IMR-90 (cell line): ENCODE measurements at places on chromosomes 3 and 15. TPM values are rescaled to one million over a fixed set of nuclear protein-coding genes. Genes with fewer than 3 reads are reported as not detected.
A peak's percentile ranks its signal among the peaks of the same experiment; 100 is the strongest.

CSTA gene
- total RNA-seq: not detected in 2 replicates

TIMMDC1 gene
- 44.2 and 52.5 TPM in 2 replicates for total RNA-seq

FETUB gene
- not detected in 2 replicates for total RNA-seq

GOLGA6L25 gene
- total RNA-seq: not detected in 2 replicates

BLM gene
- 6.5 and 7.2 TPM in 2 replicates for total RNA-seq

PPP2R3A gene
- 37.3 and 46.7 TPM in 2 replicates for total RNA-seq

ITGA11 gene
- total RNA-seq: 2.5 and 4.1 TPM in 2 replicates

FES gene
- total RNA-seq: 9.7 and 11.7 TPM in 2 replicates

NOX5 gene
- under 0.01 TPM in 1 of 2 replicates, not detected in the other for total RNA-seq

CACNA2D2 gene
- total RNA-seq: not detected in 2 replicates

ARPP21 gene
- not detected in 2 replicates for total RNA-seq

BSN gene
- total RNA-seq: under 0.01 TPM in 2 replicates

KBTBD8 gene
- total RNA-seq: 8.6 and 15.0 TPM in 2 replicates

- H3K27me3 ChIP-seq: no peaks in the 10 kb centered on the region
- no peak overlapping the region for H3K4me3 ChIP-seq
- no peak overlapping the region for H3K27ac ChIP-seq
- H3K4me1 ChIP-seq: peaks cover 6% of the 10 kb centered on the region
- H3K36me3 ChIP-seq: peaks cover 5% of the 10 kb centered on the region
These were observed 45.7 kb downstream of the EIF2AK4 start for GRCh38 chr15:39979606-39980005.

DNA sequence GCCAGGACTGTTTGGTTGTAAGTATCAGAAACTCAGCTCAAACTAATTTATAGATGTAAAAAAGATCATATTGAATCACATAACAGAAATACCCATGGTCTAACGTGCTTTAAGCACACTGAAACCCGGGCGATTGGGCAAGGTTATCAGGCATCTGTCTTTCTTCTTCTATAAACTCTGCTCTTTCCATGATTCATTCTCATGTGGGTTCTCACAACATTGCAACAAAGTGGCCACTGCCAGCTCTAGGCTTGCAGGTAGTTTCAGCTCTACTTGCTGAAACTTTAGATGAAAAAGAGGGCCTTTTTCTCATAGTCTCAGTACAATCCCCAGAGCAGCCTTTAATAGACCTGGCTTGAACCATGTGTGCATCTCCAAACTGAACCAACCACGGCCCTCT lies 456.1 kb downstream of the MFSD1 start:
- no peak for DNase-seq
- H3K27ac ChIP-seq: no peak overlapping the region
- H3K4me1 ChIP-seq: no peaks in the 10 kb centered on the region
- peaks cover 13% of the 10 kb centered on the region for H3K27me3 ChIP-seq
- no peak overlapping the region for H3K4me3 ChIP-seq
- H3K36me3 ChIP-seq: no peaks in the 10 kb centered on the region

DNA sequence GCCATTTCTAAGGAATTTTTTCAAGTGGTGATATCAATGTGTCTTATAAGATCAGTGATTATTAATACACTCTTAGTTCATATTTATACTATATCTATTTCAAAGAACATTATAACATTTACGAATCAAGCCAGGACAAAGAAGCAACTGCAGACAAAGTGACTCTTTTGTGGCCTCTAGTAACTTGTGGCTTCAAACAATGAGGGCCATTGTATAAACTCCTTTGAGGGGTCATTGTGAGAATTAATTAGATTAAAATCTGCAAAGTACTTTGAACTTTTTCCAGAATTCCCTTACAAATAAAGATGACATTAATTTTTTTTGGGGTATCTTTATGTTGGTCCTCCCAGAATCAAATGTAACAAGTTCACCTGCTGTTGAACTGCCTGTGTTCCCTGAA lies 12.3 kb upstream of the SLC30A4 start:
- no peak overlapping the region for H3K27ac ChIP-seq
- no peak overlapping the region for H3K4me3 ChIP-seq
- H3K27me3 ChIP-seq: no peaks in the 10 kb centered on the region; the same call in 1 of the 2 replicates
- H3K36me3 ChIP-seq: no peaks in the 10 kb centered on the region
- peaks cover 2% of the 10 kb centered on the region; the same call in 1 of the 2 replicates for H3K4me1 ChIP-seq
- no peak for DNase-seq

GRCh38 chr3:134606033-134607025 lies 44.5 kb downstream of the KY start:
- H3K4me1 ChIP-seq: no peaks in the 10 kb centered on the region; the same call in 1 of the 2 replicates
- DNase-seq: no peak
- peaks cover 40% of the 10 kb centered on the region; the same call in 1 of the 2 replicates for H3K27me3 ChIP-seq
- no peaks in the 10 kb centered on the region for H3K36me3 ChIP-seq
- H3K27ac ChIP-seq: no peak overlapping the region

- H3K4me3 ChIP-seq: no peak overlapping the region
- DNase-seq: peak; percentile 94
- no peak overlapping the region for H3K27ac ChIP-seq
- H3K4me1 ChIP-seq: peaks cover 45% of the 10 kb centered on the region
These were observed 15.2 kb downstream of the GNAI2 start for GRCh38 chr3:50251220-50251619.

- H3K27ac ChIP-seq: no peak overlapping the region; the same call in 1 of the 2 replicates
- DNase-seq: no peak
- H3K4me1 ChIP-seq: no peaks in the 10 kb centered on the region
- H3K27me3 ChIP-seq: no peaks in the 10 kb centered on the region
These were observed 90.0 kb downstream of the RBPMS2 start for GRCh38 chr15:64685230-64685888.

DNA sequence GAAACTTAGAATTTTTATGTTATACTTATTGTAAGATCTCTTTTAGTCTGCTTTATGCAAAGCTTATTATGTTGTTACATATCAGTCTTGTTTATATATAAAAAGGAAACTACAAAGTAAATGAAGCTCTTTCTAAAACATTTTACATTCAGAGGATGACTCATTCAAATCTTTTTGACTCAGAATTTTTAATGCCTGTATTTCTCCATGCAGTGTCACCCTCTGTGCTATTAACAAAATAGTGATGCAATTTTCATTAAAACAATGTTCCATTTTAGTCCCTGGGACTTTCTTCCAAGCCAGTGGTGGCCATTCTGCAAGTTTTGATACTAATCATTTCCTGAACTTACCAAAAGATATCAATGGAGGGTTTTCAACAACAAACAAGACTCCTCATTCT lies 216.1 kb downstream of the NAALADL2 start:
- H3K27me3 ChIP-seq: no peaks in the 10 kb centered on the region
- H3K36me3 ChIP-seq: no peaks in the 10 kb centered on the region
- peak; percentile 68 for DNase-seq
- H3K4me3 ChIP-seq: no peak overlapping the region

GRCh38 chr3:124512881-124513609 lies 217.2 kb upstream of the UMPS start:
- no peak overlapping the region for H3K27ac ChIP-seq
- peaks cover 5% of the 10 kb centered on the region for H3K4me1 ChIP-seq
- DNase-seq: peak; percentile 4
- no peaks in the 10 kb centered on the region for H3K36me3 ChIP-seq
- H3K27me3 ChIP-seq: no peaks in the 10 kb centered on the region

DNA sequence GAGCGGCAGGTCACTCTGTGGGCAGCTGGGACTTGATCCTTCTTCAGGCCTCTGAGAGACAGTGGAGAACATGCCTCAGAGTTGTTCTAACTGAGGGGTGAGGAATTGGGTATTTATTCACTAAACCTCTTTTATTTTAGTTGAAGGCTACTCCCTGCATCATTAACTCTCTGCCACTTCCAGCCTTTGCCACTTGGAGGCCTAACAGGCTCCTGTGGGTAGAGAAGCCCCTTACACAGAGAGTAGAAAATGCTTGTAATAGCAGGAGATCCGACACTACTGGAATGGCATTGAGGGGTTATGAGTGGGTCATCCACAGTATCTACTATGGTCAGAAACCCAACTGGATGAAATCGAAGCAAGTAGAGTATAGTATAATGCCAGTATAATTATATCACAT lies 81.7 kb downstream of the RYR3 start:
- H3K4me1 ChIP-seq: no peaks in the 10 kb centered on the region
- H3K4me3 ChIP-seq: no peak overlapping the region
- H3K27me3 ChIP-seq: no peaks in the 10 kb centered on the region; the same call in 1 of the 2 replicates
- H3K27ac ChIP-seq: no peak overlapping the region

- no peak overlapping the region for H3K27ac ChIP-seq
- H3K27me3 ChIP-seq: no peaks in the 10 kb centered on the region
- H3K4me3 ChIP-seq: no peak overlapping the region
- DNase-seq: peak; percentile 90
- peaks cover 1% of the 10 kb centered on the region; the same call in 1 of the 2 replicates for H3K4me1 ChIP-seq
These were observed 39.0 kb downstream of the GPR160 start for GRCh38 chr3:170076715-170077238.

- no peak overlapping the region for H3K27ac ChIP-seq
- peak; percentile 90 for DNase-seq
These were observed 7.9 kb downstream of the ARRDC4 start for GRCh38 chr15:97968380-97968779.

GRCh38 chr3:111246967-111247760 lies 175.5 kb downstream of the NECTIN3 start:
- no peaks in the 10 kb centered on the region for H3K27me3 ChIP-seq
- no peak overlapping the region for H3K4me3 ChIP-seq
- no peaks in the 10 kb centered on the region for H3K36me3 ChIP-seq
- H3K4me1 ChIP-seq: peaks cover 2% of the 10 kb centered on the region; the same call in 1 of the 2 replicates
- peak; percentile 91 for DNase-seq

- H3K27ac ChIP-seq: no peak overlapping the region
- no peaks in the 10 kb centered on the region for H3K4me1 ChIP-seq
- no peak for DNase-seq
- H3K36me3 ChIP-seq: no peaks in the 10 kb centered on the region
- H3K27me3 ChIP-seq: no peaks in the 10 kb centered on the region
These were observed 440.4 kb downstream of the FHIT start for GRCh38 chr3:60810881-60811280.

GRCh38 chr3:63933459-63933858 lies 21.3 kb upstream of the SCAANT1 start:
- H3K4me1 ChIP-seq: peaks cover 1% of the 10 kb centered on the region; the same call in 1 of the 2 replicates
- H3K36me3 ChIP-seq: no peaks in the 10 kb centered on the region
- no peak for DNase-seq

GRCh38 chr3:38003817-38004414 lies 13.3 kb downstream of the VILL start:
- H3K27ac ChIP-seq: no peak overlapping the region
- no peak overlapping the region for H3K4me3 ChIP-seq

GRCh38 chr3:111392894-111393398 lies 149.1 kb upstream of the CD96 start:
- H3K36me3 ChIP-seq: no peaks in the 10 kb centered on the region
- H3K4me1 ChIP-seq: no peaks in the 10 kb centered on the region
- DNase-seq: no peak
- H3K4me3 ChIP-seq: no peak overlapping the region
- H3K27me3 ChIP-seq: no peaks in the 10 kb centered on the region
